ENCODE measurements at places on chromosomes 2 and 18.

GRCh38 chr2:138026111-138027020 is 62.1 kb downstream of the HNMT start:
- no peak for DNase-seq

- peak; percentile 88 for DNase-seq
Observed at GRCh38 chr18:57586251-57587049, at the start of gene FECH. TSS of gene FECH (minus strand) at chr18:57586702. CDS start at chr18:57586620, 82 bp downstream.

DNA sequence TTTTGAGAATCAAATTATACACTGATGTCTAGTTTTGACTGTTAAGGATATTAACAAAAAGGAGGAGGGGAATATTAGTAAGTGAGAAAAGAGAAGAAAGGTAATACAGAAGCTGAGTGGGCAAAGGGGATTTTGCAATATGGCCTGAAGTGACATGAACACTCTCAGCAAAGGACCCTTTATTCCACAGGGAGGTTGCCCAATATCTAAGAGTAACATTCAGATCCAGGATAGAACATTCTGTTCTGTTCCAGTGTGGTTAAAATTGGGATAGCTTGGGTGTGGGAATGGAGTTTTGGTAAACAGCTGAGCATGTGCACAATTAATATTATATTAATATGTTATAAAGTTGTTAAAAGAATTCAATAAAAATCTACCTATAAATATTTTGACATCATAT is 120.1 kb downstream of the ZNF385B start:
- DNase-seq: no peak

- DNase-seq: no peak
Observed at GRCh38 chr18:9140381-9140780, 3.8 kb downstream of the ANKRD12 start.

- no peak for DNase-seq
Observed at GRCh38 chr2:219325657-219326315, 6.8 kb downstream of the RESP18 start.

DNA sequence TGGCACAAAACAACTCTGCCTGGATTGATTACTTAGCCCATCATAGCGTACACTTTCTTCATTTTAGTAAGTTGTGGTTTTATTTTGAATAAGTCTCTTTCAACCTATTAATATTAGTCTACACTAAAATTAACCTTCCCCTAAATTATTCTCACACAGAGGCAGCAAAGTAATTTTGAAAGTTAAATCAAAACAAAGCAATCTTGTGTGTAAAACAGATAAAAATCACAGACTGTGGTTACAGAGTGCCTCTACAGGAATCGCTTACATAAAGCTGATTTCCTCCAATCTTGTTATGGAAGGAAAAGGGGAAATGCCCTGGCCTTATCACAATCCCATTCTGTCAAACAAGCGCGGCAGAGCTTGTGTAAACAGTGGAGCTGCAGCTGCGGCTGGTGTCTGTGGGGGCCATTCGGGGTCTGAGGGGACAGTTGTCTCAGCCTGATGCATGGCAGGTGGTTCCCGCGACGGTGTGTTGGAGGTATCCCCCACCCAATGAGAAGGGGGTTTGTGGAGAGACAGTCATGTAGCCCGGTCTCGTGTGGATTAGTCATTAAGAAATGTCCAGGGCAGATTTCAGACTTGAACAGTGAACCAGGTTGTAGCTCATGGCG is 42.1 kb downstream of the BCL2L11 start:
- DNase-seq: no peak

DNA sequence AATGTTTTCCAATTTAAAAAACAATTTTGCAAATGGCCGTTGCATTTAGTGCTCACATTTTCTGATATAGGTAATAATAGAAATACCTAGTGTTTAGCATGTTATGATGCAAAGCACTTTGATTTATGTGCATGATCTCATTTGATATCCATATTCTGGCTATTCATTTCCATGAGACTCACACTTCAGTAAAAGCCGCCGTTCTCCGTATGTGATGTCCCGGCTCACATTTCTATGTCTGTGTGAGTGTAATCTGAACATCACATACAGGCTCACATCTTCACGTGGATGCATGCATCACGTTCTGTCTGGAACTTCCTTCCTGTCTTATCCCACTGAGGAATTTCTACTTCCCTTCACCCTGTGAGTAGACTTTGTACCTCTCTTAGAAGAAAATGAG is 45.8 kb downstream of the DCDC2C start:
- DNase-seq: no peak

GRCh38 chr2:203646266-203646864 is 60.1 kb upstream of the CD28 start:
- no peak for DNase-seq
